Activated CD4-positive, alpha-beta T cell treated with anti-CD3 and anti-CD28 coated beads, Interleukin-2, amount 10 ng/mL, durations not matched to agents 24 days and 14 days (primary cell): ENCODE measurements at places on chromosomes 2 and 18. TPM values are rescaled to one million over a fixed set of nuclear protein-coding genes. Genes with fewer than 3 reads are reported as not detected.

NCKAP1 gene
- 14.5 TPM in 2 replicates for total RNA-seq

CCDC195 gene
- not detected in 2 replicates for total RNA-seq

MSTN gene
- not detected in 2 replicates for total RNA-seq

FTCDNL1 gene
- 2.0 and 2.1 TPM in 2 replicates for total RNA-seq
